ENCODE measurements at places on chromosomes 7 and 10.

DNA sequence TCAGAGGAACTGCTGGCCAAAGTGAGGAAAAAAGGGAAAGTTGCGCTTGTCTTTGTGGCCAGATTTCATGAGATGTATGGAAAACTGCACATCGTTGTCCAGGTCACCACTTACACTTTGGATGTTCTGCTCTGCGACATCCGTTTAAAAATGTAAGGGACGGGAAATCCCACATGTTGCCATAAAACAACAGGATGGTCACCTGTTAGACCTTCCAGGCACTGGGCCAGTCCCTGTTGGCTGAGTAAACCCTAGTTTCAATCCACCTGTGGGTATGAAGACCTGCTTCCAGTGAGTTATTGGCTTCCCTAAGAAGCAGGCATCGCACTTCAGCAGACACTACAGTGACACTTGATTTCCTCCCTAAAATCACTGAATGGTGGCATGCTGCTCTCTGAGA is 2.7 kb upstream of the STAMBPL1 start:
- no peak for DNase-seq

DNA sequence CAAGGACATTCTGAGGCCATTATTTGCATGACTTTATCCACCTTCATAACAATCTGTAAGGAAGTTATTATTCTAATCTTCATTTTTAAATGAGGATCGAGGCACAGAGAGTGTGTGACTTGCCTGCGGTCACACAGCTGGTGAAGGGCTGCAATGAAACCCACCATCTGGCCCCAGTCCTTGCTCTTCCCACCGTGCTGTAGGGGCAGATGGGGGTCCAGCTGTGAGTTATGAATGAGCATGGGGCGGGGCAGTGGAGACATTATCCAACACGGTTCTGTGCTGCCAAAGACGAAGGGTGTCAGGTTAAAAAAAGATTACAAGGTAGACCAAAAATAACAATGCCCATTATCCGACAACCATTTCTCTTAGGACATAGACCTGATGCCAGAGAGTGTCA is 417.5 kb upstream of the MGMT start:
- peak; percentile 27 for DNase-seq

DNA sequence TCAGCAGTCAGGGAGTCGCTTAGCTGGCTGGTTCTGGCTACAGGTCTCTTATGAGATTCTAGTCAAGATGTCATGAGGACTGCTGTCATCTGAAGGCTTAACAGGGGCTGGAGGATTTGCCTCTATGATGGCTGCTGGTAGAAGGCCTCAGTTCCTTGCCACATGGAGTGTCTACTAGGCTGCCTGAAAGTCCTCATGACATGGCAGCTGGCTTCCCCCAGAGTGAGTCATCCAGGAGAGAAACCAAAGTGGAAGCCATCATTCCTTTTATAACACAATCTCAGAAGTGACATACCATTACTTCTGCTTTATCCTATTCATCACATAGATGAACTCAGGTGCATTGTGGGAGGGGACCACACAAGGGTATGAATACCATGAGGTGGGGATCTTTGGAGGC is 75.1 kb downstream of the EXOC6 start:
- DNase-seq, result no peak

- no peak for DNase-seq
Measured at GRCh38 chr10:44660271-44660670, 250.9 kb upstream of the TMEM72 start.

DNA sequence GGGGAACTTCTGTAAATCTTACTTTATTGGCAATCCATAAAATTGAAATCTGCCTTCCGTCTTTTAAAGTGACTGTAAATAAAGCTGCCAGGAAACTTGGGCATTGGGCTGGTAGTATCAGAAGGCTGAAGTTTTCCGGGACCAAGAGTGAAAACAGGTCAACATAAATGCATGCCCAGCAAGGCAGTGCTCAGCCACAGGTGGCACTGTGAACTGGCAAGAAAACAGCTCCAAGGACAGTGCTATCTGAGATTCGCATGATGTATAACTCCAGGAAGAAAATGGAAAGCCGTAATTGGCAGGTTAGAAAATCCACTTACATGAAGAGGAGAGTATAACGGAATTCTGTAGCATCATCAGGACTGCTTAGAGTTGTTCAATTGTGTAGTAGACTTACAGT is 1.9 kb upstream of the INSYN2A start:
- no peak for DNase-seq
